ENCODE measurements at places on chromosomes 2 and 18.

- DNase-seq = no peak
These were observed 175.6 kb downstream of the FMNL2 start for GRCh38 chr2:152510621-152511020.

- no peak for DNase-seq
These were observed 103.8 kb downstream of the GAREM1 start for GRCh38 chr18:32366586-32367538.

DNA sequence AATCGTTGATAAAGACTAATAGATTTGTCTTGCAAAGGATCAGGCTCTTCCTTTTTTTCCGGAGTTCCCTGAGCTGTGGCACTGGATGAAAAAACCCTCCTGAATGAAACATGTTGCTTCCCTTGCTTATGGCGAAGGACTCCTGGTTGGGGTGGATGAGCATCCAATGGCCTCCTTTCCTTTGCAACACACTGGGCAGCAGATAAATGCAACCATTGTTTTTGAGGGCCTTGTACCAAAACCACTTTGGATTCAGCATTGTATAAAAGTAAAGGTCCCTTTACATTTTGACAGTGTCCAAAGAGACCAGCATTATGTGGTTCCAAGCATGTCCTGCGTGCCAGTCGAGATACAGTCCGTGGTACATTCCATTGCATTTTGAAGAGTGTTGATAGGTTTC, 44.7 kb downstream of the FAM210A start:
- no peak for DNase-seq

GRCh38 chr18:27110319-27110718, 74.8 kb downstream of the CHST9 start:
- no peak for DNase-seq

DNA sequence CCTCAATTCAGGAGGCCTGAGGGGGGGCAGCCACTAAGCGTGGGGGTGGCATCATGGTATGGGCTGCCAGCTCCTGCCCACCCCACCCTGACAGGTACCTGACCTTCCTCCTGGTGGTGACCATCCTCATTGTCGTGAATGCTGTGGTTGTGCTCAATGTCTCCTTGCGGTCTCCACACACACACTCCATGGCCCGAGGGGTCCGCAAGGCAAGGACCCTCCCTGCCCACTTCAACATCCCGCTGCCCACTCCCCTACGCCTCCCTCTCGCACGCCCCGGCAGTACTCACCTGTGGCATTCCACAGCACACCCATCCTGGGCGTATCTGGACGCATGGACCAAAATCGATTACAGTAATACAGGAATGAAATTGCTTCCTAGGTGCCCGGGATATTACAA, 4.0 kb downstream of the CHRNG start:
- DNase-seq = no peak

DNA sequence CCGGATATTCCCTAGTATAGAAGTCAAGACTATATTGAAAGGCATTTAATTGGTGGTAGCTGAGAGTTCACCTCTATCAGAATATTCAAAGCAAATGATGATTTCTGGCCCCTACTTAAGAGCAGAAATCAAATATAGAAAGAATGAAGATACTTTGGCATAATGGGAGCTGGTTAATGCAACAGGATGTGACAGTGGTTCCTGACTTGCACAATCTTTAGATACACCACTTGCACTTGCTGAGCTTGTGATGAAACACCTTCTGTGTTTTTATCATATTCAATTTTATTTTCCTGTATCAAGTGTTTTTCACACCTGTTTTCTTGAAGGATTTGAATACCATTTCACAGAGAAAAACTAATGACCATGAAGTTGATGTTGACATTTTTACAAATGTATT, 124.1 kb upstream of the CDH19 start:
- DNase-seq = no peak
